ENCODE measurements at places on chromosomes 13 and 19. TPM values are rescaled to one million over a fixed set of nuclear protein-coding genes. Genes with fewer than 3 reads are reported as not detected.

Gene GNA15
- total RNA-seq = 5.9 TPM

DNA sequence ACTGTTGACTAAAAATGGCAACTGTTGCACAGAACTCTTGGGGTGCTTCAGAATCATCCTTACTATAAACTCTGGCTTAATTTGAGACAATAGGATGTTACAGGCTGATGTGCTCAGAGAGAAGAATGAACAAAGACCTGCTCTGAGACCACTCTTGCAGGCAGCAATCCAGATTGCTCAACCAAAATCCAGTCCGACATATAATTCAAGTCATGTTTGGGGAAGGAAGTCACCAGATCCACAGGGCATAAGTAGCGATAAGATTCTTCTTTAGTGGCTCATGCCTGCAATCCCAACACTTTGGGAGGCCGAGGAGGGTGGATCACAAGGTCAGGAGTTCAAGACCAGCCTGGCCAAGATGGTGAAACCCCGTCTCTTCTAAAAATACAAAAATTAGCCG, 20.6 kb downstream of the MTMR6 start:
- DNase-seq = no peak

GRCh38 chr19:57096685-57097361, 23.0 kb upstream of the USP29 start:
- no peak for DNase-seq

DNA sequence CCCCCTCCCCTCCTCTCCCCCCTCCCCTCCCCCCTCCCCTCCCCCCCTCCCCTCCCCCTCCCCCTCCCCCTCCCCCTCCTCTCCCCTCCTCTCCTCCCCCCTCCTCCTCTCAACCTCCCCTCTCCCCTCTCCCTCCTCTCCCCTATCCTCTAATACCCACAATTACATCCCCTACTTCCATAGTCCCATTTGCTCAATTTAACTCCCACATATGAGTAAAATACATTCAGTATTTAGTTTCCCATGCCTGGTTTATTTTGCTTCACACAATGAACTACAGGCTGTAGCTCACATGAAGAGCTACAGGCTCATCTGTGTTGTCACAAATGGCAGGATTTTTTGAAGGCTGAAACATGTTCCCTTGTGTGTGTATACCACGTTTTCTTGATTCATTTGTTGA, 6.9 kb downstream of the NLRP5 start:
- DNase-seq = no peak
